Progenitor cell of endocrine pancreas (in vitro differentiated cells): ENCODE measurements at places on chromosomes 7 and 10.
A peak's percentile ranks its signal among the peaks of the same experiment; 100 is the strongest.

- DNase-seq, result no peak
Measured at GRCh38 chr10:101237982-101238731, 8.9 kb upstream of the LBX1 start.

DNA sequence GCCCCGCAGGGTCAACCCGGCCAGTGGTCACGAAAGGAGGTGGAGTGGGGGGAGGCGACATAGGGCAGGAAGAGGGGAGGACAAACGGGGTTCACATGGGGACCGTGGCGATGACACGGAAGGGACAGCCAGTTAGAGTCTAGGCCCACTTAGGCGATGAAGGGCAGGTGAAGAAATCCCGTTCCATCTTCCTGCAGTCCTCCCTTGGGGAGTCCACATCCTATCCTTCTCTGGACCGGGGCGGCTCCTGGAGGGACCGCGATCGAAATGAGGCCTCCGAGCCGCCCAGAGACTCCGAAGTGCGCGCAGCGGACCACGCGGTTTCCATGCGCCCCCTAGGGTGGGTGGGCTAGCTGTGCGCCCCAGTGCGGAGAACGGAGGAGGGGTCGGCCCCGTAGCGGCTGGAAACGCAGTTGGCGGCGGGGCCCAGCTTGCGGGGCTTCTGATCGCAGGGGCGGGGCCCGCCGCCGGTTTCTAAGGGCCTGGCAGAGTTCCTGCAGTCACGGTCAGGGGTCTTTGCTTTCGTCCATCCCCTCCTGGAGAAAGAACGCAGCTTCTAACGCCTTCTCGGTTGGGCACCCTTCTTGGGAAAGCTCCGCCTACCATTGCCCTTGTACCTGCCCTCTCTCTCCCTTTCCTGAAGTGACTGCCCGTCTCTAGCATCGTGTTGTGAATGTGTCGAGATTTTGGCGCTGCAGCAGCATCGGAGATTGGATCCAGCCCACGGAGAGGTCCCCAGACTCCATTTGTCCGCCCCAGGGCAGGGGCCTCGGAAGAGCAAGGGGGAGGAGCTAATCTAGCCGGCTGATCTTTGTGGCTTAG, 17.9 kb upstream of the TMEM225B start:
- peak; percentile 72 for DNase-seq

DNA sequence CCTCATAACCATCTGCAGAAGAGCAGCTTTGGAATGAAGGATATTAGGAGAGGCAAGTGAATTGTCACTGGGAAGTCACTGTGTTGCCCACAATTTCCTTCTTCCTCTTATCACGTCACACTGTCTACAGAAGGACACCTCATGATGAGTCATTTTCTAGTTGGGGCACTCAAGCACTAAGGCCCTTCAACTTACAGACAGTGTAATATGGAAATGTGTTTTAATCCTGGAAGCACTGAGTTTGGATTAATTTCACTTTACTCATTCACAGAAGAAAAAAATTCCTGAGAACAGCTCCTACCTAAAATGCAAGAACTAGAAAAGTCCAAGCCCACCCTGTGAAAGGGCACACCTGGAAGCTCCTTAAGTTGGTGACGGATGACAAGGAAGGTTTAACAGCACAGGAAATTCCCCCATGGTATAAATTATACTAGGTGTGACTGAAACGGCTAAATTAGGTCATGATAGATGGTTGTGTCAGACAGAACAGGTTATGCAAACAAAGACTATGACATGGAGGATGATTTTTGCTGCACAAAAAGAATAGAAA, 56.6 kb downstream of the PARD3 start:
- DNase-seq, result no peak

- no peak for DNase-seq
Measured at GRCh38 chr7:24024276-24025068, 259.5 kb upstream of the NPY start.

DNA sequence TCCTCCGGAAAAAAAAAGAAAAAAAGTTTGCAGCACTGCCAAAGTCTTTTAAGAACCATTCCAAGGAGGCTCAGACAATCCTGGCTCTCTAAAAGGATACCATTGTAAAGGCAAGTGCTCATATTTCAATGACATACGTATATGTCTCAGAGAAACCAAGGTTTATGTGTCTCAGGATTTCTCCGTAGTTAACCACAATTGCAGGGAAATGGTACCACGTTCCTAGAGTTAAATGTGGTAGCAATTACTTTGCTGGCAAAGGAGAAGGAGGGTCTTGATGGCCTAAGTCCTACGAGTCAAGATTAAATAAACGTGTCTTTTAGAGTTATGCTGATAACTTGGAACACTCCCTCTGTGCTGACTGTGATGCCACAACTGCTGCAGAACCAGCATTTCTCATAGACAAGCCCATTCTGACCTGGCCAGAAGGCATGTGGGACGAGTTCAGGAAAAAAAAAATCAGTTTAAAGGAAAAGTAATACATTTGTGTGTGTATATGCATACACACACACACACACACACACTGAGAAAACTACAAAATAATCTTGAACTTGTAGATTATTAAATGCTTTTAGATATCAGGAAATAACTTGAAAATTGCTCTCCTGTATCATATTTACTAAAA, 245.9 kb downstream of the FGFR2 start:
- no peak for DNase-seq

DNA sequence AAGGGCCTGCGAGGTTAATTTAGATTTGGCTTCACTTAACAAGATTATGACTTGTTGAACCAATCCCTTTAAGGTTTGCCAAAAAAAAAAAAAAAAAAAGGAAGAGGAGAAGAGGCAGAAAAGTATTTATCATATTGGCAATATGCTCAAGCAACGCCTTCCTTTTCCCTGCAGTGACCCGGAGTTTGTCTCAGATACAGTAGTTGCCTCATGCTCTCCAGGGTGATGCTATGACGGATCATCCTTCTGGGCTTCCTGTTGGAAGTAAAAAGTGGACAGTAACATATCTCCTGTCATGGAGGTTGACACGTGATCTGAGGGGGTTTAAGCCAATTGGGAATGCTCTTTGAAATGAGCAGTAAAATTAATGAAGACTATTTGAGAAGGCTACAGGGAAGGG, 117.3 kb downstream of the BMPER start:
- DNase-seq, result no peak

- DNase-seq, result no peak
Measured at GRCh38 chr10:89250865-89251408, 638 bp downstream of the LIPA start.

DNA sequence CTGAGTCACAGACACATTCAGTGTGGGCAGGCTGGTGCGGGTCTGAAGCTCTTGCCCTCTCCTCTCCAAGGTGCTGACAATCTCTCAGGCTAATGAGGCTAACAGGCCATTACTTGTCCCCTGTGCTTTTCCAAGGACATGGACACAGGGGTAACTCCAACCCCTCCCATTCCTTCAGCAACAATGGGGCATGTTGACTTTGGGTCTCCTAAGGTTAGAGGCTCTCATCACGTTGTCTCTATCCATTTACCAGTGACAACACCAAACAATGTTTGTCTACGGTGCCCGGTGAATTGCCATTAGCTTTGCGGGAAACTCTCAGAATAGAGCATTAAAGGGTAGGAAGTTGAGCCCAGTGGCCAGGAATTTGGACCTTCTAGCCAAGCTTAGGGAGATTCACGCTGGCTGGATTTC, 101.6 kb upstream of the TNS3 start:
- no peak for DNase-seq

DNA sequence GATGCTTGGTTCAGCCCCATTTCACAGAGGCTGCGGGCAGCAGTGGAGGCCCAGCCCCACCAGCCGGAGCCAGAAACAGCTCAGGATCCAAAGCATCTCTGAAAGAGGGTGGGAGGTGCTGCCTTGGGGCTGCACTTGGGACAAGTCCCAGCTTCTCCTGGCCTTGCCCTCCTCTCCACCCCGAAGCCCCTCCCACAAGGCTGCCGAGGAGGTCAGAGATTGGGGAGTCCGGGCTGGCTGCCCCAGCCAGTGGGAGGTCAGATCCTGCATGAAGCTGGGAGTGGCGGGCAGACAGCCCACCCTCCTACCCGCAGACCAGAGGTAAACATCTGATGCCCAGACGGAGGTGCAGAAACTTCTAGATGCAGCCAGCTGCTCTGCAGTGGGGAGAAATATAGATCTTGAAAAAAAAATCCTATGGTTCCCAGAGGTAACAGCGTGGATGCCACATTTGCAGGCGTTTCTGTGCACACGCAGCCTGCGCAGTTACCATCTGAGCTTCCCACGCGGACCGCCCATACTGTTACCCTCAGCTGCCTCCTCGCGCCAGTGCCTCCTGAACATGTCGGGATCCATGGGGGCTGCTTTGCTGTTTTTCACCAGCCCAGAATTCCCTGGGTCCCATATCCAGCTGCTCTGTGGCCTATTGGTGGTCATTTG, 36.9 kb upstream of the GNA12 start:
- no peak for DNase-seq

GRCh38 chr10:64076322-64076940, 555.2 kb downstream of the REEP3 start:
- DNase-seq, result no peak

DNA sequence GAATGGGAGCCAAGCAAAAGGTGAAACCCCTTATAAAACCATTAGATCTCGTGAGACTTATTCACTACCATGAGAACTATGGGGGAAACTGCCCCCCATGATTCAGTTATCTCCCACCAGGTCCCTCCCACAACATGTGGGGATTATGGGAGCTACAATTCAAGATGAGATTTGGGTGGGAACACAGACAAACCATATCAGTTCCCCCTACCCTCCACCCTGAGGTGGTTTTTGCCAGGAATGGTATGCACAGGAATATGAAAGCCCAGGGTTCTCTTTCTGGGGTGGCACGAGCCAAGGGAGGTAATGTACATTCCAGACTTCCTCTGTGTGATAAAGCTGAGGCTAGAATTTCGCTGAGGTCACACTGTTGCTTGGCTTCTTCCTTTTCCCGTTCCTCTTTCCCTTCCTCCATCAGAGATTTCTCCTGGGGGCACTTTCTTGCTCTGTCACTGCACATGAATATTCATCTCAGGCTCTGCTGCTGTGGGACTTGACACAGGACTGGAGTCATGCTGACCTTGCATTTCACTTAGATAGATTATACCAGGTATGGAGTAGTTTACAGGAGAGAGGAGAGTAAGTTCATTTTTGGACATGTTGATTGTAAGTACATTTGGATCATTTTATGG, 347.0 kb upstream of the MTPN start:
- DNase-seq, result no peak

GRCh38 chr10:132232023-132232951, 45.5 kb downstream of the DPYSL4 start:
- DNase-seq, result no peak

DNA sequence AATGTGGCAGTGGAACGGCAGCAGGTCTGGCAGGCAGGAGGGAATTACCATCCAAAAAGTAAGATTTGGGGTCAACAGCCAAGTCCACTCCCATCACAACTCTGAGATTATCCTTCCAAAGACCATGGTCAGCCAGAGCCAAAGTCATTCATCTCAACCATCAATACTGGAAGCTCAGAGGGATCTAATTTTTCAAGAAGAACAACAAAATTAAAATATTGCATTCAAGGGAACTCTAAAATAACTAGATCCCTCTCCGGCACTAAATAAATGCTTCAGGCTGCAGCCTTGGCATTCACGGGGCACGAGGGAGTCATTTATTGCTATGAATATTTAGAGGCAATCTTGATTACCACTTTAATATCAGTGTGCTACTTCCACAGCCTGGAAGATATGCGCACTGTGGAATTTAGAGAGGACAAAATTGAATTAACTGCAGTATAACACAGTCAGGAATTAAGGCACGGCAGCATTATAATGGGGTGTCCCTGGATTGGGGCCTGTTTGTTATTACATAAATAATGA, 102.0 kb downstream of the ADAM12 start:
- DNase-seq, result no peak

DNA sequence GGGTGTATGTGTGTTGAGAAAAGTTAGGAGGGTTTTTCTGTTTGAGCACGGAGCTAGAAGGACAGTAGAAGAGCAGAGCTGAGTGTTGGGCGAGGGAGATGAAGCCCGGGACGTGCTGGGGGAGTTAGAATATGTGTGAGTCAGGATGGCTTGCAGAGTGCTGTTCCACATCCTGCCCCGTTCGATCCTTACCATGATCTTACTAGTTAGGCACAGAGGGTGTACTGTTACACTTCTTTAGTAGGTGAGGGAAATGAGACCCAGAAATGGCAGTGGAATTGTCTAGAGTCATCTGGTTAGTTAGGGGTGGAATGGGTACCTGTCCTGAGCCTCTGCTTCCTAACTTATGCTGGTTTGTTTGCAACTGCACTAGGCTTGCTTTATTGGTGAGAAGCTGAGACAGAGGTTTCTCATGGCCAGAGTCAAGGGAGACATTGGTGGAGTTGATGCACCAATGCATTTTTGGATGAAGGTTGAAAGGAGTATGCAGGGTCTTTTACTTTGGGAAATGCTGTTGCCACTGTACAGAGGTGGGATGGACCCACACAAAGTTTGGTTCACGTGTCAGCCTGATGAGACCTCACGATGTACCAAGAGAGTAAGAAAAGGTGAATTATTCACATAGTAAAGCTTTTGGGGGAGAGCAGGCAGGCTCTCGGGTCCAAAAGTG, 42.4 kb downstream of the CCNY start:
- DNase-seq, result no peak

DNA sequence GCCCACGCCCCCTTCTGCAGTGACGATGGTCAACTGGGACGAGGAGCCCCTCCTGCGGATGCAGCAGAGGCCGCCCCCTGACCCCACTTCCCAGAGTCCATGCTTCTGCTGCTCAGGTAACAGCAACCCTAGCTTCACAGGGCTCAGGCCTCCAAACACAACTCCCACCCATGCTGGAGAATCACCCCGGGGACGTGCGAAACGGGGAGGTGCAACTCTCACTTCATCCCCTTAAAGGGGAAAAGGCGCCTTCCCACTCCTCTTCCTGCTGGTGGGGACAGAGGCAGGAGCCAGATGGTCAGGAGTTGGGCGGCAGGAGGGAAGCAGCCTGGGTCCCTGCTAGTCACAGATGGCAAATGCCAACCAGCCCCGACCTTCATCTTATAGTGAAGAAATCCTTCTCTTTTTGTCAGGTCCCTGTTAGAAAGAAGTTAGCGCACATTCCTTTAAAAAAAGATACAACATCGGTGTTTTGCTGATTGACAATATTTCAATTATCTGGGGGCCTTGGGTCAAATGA, 155.4 kb downstream of the DIP2C start:
- DNase-seq, result no peak

- DNase-seq, result no peak
Measured at GRCh38 chr10:93941606-93942005, 47.8 kb downstream of the SLC35G1 start.

- no peak for DNase-seq
Measured at GRCh38 chr7:99380032-99380822, 5.7 kb downstream of the ARPC1B start.

DNA sequence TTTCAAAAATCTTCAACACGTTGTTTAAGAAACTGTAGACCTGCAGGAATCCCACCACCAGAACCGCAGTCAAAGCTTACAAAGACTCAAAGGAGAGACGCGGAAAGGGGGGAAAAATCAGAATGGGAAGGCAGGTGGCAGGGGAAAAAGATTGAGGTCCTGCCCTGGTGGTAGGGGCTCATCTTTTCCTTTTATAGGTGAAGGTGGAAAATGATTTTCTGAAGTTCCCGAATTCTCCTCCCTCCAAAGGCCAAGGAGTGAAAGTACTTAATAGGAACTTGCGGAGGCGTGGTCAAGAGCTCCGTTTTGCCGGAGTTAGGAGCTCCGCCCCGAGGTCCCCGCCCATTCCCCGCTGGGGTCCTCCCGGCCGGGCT, 724 bp downstream of the BBIP1 start:
- peak; percentile 91 for DNase-seq

- DNase-seq, result no peak
Measured at GRCh38 chr7:110375068-110375467, 715.9 kb upstream of the LRRN3 start.
